ENCODE measurements at places on chromosomes 12 and 14.

GRCh38 chr14:68653804-68654203 is 139.1 kb downstream of the ZFP36L1 start:
- no peak for DNase-seq

DNA sequence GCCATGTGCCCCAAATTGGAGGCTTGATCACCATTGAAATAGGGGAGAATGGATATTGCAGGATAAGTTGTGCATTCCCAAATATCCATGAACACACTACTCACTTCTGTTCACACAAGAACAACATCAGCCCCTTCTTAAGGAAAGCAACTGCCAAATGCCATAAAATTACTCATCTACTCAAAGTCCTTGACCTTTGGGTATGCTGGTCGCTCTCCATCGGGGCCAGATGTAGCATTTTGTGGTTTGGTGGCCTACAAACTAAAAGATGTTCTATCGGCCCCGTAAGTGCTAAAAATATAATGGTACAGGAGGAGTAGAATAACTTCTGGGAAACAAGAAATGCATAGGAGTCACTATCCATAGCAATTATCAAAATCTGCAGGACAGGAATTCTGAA is 362.6 kb downstream of the AEBP2 start:
- DNase-seq, result no peak

- DNase-seq, result no peak
Measured at GRCh38 chr14:22381408-22381760, 207.6 kb downstream of the DAD1 start.

- no peak for DNase-seq
Measured at GRCh38 chr12:24991209-24992049, 42.5 kb upstream of the BCAT1 start.

- DNase-seq, result no peak
Measured at GRCh38 chr14:83992857-83993256, 1537.1 kb upstream of the FLRT2 start.

GRCh38 chr12:96864335-96864734 is 42.7 kb upstream of the NEDD1 start:
- DNase-seq, result no peak

GRCh38 chr12:68207276-68207675 is 18.3 kb downstream of the IL26 start:
- DNase-seq, result no peak

GRCh38 chr14:105140581-105140980 is 28.0 kb downstream of the JAG2 start:
- DNase-seq, result no peak
